ENCODE measurements at places on chromosomes 7 and 10. TPM values are rescaled to one million over a fixed set of nuclear protein-coding genes. Genes with fewer than 3 reads are reported as not detected.

DNA sequence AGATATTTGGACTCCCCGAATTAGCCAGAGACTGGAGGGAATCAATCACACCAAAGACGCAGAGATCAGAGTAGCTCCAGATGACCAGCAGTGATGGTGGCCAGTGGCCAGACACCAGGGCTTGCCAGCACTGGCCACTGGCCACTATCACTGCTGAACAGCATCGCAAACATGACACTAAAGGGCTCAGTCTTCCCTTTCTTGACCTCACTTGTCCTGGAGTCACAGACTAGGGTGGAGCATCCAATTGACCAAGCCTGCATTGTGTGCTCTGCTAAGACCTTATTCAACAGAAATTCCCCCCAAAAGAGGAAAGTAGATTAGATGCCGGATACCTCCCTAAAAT, 234.7 kb downstream of the CREB5 start:
- peaks cover 7% of the 10 kb centered on the region for H3K27me3 ChIP-seq
- no peak for DNase-seq
- no peak overlapping the region for H3K4me3 ChIP-seq
- no peaks in the 10 kb centered on the region for H3K4me1 ChIP-seq
- no peaks in the 10 kb centered on the region for H3K36me3 ChIP-seq

RADIL gene
- polyA plus RNA-seq = 0.04 TPM

DNA sequence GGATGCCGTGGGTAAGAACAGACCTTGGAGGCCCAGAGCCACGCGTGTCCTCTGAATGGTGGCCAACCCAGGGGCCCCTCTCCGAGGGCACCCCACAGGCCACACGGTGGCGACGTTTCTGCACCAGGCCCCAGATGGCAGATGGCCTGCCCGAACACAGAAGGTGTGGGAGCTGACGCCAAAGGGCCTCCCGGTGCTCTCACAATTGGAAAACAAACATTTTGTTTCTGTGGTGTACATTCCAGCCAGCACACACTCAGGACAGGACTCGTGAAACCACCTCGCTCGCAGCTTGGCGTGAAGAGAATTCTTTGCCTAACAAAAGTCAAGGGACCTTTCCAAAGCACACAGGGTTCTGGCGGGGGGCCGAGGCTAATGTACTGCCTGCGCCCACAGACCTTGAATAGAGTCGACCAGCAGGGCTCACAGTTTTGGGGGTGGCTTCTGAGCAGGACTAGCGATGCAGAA, 112.1 kb downstream of the FAM53B start:
- no peak overlapping the region for H3K4me3 ChIP-seq
- peaks cover 69% of the 10 kb centered on the region for H3K4me1 ChIP-seq
- no peaks in the 10 kb centered on the region for H3K27me3 ChIP-seq
- peak overlapping the region; percentile 33 for H3K27ac ChIP-seq

CARD11 gene
- polyA plus RNA-seq = 15.2 TPM

CYP2C8 gene
- polyA plus RNA-seq = not detected

DNA sequence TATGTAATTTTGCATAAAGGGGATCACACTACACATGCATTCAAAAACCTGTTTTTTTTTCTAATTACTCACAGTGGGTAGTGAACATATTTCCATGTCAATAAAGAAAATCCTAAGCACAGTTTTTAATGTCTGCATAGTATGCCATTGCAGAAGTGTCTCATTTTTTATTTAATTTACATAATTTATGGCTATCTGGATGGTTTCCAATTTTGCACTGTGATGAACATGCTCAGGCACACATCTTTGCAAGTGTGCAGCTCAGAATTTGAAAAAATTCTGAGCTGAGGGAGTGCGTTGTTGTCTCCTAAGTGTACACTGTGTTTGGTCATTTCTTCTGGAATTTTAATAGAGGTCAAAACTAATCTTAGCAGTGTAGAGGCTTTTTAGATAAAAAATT, 2.2 kb downstream of the NPFFR1 start:
- H3K36me3 ChIP-seq = peaks cover 4% of the 10 kb centered on the region
- no peak for DNase-seq
- H3K27ac ChIP-seq = no peak overlapping the region
- peaks cover 65% of the 10 kb centered on the region for H3K27me3 ChIP-seq

AKR1D1 gene
- polyA plus RNA-seq = not detected

ANKRD26 gene
- polyA plus RNA-seq = 1.5 TPM

DNA sequence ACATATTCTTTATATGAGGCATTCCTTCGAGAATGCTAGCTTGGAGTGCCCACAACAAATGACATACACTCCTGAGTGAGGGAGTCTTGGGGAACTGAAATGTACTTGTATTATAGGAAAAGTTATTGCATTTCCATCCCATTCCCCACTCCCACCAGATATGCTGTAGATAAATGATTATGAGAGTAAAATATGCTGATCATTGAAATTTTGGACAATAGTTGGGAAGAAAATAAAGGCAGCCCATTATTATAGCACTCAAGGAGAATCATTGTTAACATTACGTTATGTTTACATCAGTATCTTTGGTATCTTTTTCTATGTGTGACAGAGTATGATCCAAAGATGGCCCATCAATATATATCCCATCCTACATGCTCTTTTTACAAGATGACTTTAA, 194.4 kb downstream of the GATA3 start:
- H3K4me3 ChIP-seq = no peak overlapping the region
- H3K27me3 ChIP-seq = peaks cover under 1% of the 10 kb centered on the region
- H3K36me3 ChIP-seq = no peaks in the 10 kb centered on the region

DNA sequence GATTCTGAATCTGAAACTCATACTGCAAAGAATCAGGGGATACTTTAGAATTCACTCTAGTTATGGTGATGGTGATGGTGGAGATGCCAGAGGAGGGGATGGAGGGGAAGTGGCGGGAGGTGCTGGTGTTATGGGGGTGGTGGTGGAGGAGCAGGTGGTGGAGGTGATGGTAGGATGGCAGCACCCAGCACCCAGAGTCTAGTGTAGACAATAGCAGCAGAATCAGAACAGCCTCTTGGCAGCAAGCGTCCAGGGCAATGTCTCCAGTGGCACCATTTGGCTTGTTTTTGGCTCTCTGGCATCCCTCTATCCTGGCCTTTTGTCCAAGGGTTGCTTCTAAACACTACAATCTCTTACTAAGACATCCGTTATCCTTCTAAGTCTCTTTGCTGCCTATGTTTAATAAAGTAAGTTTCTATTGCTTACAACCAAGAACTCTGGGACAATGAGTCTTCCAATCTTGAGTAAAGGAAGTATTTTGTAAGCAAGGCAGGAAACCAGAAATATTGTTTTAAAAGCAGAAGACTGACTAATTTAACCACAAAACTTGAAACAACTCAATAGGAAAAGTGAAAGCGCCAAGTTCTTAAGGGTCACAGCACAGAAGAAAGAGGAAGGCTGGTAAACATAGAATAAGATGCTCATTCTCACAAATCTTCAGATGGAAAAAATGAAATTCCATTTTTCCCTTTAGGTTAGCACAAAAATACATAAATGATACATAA, 42.4 kb upstream of the GDF10 start:
- peak overlapping the region; percentile 94 for H3K27ac ChIP-seq
- peaks cover 45% of the 10 kb centered on the region for H3K4me1 ChIP-seq
- no peaks in the 10 kb centered on the region for H3K27me3 ChIP-seq
- H3K4me3 ChIP-seq = peak overlapping the region; percentile 80
- H3K36me3 ChIP-seq = no peaks in the 10 kb centered on the region
- DNase-seq = peak; percentile 27

GRCh38 chr10:115043719-115044118, 49.4 kb upstream of the ATRNL1 start:
- no peak for DNase-seq
- H3K36me3 ChIP-seq = no peaks in the 10 kb centered on the region
- H3K4me3 ChIP-seq = no peak overlapping the region
- peaks cover 9% of the 10 kb centered on the region for H3K27me3 ChIP-seq

- H3K27me3 ChIP-seq = no peaks in the 10 kb centered on the region
- H3K27ac ChIP-seq = peak overlapping the region; percentile 19
- no peak overlapping the region for H3K4me3 ChIP-seq
- DNase-seq = no peak
These were observed 54.8 kb downstream of the ALOX5 start for GRCh38 chr10:45428611-45429510.

ZCCHC24 gene
- 0.54 TPM for polyA plus RNA-seq

DNA sequence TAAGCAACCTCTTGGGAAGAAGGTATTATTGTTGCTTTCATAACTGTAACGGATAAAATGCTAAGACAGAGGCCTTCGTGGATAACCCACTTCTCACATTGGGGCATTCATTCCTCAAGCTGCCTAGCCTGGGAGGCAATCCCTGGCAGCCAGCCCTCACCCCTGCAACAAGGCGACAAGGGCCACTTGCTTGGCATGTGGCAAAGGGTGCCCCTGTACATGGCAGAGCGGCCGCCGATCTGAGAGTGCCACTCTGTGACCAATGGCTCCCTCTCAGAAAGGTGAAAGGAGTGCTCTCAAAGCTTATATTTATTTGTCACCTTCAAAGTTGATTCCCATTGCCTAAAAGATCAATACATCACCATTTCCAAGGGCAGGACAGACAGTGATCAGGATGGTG, 31.9 kb downstream of the EBF3 start:
- H3K4me3 ChIP-seq = no peak overlapping the region
- no peaks in the 10 kb centered on the region for H3K36me3 ChIP-seq
- no peaks in the 10 kb centered on the region for H3K4me1 ChIP-seq

DNA sequence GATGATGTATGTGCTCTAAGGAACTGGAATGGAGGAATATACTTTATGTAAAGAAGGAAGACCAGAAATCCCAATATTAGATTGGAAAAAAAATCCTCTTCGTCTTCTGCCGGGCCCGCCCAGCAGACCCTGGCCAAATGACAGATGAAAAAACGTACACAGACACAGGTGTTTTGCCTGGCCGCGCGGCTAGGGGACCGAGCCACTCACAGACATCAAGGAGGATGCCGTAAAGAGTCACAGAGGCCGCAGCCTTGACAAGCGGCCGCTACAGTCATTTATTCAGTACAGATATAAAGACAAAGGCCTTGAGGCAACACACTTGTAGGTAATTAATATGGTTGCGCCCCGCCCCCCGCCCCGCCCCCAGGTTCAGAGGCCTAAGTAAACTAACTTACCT, 594.1 kb downstream of the GRM8 start:
- H3K27ac ChIP-seq = no peak overlapping the region
- no peaks in the 10 kb centered on the region for H3K4me1 ChIP-seq
- H3K27me3 ChIP-seq = no peaks in the 10 kb centered on the region
- no peak for DNase-seq
- H3K36me3 ChIP-seq = no peaks in the 10 kb centered on the region
- H3K4me3 ChIP-seq = no peak overlapping the region

TRPV5 gene
- polyA plus RNA-seq = not detected

MRPL32 gene
- polyA plus RNA-seq = 46.6 TPM

TACC2 gene
- not detected for polyA plus RNA-seq

FEZF1 gene
- polyA plus RNA-seq = not detected

DNA sequence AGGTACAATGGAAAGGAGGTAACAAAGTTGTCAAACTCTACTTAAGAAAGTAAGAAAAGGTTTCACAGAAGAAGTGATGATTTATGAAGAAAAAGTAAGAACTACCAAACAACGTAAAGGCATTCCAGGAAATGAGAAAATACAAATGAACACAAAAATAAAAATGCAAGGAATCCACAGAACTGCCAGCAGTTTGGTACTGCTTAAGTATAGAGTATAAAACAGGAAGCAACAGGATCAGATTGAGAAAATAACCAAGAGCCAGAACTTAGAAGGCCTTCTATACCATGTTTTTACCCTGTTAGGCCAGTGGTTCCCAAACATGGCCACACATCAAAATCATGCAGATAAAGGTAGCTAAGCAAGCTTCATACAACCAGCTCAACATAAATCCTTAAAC, 9.2 kb downstream of the NDUFA5 start:
- H3K36me3 ChIP-seq = peaks cover 12% of the 10 kb centered on the region
- no peak overlapping the region for H3K27ac ChIP-seq
- peaks cover 15% of the 10 kb centered on the region for H3K4me1 ChIP-seq
- H3K27me3 ChIP-seq = no peaks in the 10 kb centered on the region
- no peak for DNase-seq

DNA sequence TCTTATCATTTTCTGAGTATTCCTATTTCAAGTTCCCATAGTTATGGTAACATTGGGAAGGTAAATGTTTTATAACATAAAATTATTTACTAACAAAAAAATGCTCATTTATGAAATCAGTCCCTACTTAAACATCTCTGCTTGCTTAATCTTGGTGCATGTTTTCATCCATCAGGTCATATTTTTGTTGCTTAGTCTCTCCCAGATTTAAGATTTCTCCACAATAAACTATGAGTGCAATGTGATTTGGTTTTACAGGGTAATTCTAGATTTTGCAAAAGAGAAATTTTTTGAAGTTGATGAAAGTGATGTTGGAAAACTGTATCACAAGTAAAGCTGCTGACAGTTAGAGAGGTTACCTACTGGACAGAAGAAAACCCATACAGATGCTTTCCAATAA, 28.6 kb downstream of the PIK3AP1 start:
- no peak for DNase-seq
- H3K4me1 ChIP-seq = peaks cover 78% of the 10 kb centered on the region
- no peaks in the 10 kb centered on the region for H3K27me3 ChIP-seq
- no peak overlapping the region for H3K27ac ChIP-seq

DNA sequence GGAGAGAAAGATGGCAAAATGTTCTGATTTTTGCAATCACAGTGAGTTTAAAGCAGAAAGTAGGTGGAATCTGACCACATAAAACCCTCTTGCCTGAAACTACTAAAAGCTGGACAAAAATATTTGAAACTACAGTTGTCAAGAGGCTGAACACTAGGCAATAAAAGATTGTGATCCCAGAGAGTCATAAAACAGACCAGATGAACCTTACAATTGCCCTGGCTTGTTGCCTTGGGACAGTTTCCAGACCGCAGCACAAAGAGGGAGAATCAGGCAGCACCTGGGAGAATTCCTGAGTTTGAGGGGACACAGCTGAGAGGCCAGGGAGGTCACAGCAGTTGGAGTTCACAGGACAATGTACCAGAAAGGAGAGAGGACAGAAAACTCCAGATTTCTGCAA, 107.3 kb upstream of the NANOS1 start:
- DNase-seq = no peak
- no peaks in the 10 kb centered on the region for H3K36me3 ChIP-seq
- peaks cover 38% of the 10 kb centered on the region for H3K27me3 ChIP-seq
- no peak overlapping the region for H3K4me3 ChIP-seq
- no peak overlapping the region for H3K27ac ChIP-seq

TET1 gene
- 0.97 TPM for polyA plus RNA-seq

DNA sequence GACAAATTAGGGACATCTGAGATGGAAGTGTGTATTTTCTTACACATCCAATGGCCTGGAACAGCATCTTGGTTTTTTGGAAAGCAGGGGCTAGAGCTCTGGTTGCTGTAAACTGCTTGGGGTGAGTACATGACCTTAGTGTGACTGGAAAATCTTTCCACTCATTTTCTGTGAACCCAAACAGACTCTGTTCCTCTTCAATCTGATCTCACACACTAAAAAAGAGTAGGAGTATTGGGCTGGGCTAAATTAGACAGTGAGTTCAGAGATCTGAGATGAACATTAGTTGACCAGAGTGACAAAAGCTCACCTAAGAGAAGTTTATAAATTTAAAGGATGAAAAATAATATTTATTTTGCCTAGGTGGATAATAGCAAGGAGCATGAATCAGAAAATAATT, 59.2 kb downstream of the OR13A1 start:
- DNase-seq = no peak
- H3K27me3 ChIP-seq = peaks cover 4% of the 10 kb centered on the region
- peaks cover 6% of the 10 kb centered on the region for H3K4me1 ChIP-seq

GRCh38 chr10:102394079-102394800, 1.3 kb upstream of the NFKB2 start:
- DNase-seq = peak; percentile 100
- H3K4me1 ChIP-seq = peaks cover 28% of the 10 kb centered on the region
- H3K4me3 ChIP-seq = peak overlapping the region; percentile 99
- H3K27me3 ChIP-seq = peaks cover 4% of the 10 kb centered on the region
- H3K36me3 ChIP-seq = no peaks in the 10 kb centered on the region

GRCh38 chr10:12499076-12499986, 150.0 kb downstream of the CAMK1D start:
- H3K4me1 ChIP-seq = peaks cover 84% of the 10 kb centered on the region
- H3K4me3 ChIP-seq = no peak overlapping the region
- peaks cover 9% of the 10 kb centered on the region for H3K36me3 ChIP-seq
- DNase-seq = no peak
- peak overlapping the region; percentile 12 for H3K27ac ChIP-seq

NPC1L1 gene
- polyA plus RNA-seq = not detected

SPDYE11 gene
- not detected for polyA plus RNA-seq
